Hematopoietic multipotent progenitor cell treated with erythropoietin and hydrocortisone succinate and interleukin-3 and kit ligand, for 6 days (in vitro differentiated cells): ENCODE measurements at places on chromosomes 7 and 10.

GRCh38 chr10:63700631-63701156, 179.5 kb downstream of the REEP3 start:
- no peak for DNase-seq

GRCh38 chr7:140923358-140924006, 1.2 kb downstream of the BRAF start:
- DNase-seq, result peak; percentile 41

- DNase-seq, result no peak
These were observed 154.1 kb downstream of the NRP1 start for GRCh38 chr10:33180390-33180789.

DNA sequence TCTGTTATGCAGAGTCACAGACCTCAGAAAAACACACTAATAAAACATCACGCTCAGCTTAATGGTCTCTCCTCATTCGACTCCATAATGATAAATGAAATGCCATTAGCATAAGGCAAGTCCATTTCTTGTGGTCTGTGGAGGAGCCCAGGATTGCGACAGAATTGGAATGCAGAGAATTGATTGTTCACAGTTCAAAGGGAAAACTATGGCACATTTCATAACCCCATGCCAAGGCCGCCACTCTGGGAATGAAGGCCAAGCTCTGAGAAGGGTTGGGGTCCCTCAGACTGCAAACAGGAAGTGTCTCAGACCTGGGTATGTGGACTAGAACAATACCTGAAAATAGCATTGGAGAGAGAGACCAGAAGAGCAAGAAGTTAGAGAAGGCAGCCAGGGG, 398.9 kb downstream of the ADRA2A start:
- no peak for DNase-seq

DNA sequence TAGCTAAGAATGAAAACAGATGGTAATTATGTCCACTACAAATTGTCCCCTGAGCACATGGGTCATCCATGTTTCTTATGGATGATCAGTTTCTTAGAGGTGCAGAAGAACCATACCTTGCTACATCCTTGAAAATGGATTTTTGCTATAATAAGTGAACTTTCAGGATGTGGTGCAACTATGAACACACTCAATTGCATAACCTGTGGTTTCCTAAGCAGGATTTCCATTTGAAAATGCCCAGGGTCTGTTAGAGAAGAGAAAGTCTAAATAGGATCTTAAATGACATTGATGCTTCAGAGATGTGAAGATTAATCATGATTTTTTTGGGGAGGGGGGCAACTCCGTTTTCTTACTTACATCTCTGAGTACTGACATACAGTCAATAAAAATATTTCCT, 39.6 kb upstream of the CACNB2 start:
- peak; percentile 36 for DNase-seq

GRCh38 chr10:12469345-12469744, 120.0 kb downstream of the CAMK1D start:
- no peak for DNase-seq
